ENCODE measurements at places on chromosomes 7 and 10.

DNA sequence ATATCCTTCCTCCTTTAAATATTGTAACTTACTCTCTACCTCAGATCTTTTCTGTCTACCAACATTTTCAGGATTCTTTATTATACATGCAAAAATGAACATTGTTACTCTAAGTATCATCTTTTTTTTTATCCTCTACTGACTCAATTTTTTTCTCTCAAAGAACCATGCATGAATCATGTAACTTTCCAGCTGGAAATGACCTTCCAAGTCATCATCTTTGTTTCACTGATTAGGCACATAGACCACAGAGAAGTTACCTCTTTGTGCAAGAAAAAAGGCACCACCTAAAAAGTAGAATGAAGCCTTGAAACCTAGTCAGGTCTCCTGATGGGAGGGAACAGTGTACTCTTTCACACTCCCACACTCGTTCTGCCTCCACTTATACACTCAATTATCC lies 234.9 kb downstream of the HGF start:
- peak; percentile 6 for DNase-seq

DNA sequence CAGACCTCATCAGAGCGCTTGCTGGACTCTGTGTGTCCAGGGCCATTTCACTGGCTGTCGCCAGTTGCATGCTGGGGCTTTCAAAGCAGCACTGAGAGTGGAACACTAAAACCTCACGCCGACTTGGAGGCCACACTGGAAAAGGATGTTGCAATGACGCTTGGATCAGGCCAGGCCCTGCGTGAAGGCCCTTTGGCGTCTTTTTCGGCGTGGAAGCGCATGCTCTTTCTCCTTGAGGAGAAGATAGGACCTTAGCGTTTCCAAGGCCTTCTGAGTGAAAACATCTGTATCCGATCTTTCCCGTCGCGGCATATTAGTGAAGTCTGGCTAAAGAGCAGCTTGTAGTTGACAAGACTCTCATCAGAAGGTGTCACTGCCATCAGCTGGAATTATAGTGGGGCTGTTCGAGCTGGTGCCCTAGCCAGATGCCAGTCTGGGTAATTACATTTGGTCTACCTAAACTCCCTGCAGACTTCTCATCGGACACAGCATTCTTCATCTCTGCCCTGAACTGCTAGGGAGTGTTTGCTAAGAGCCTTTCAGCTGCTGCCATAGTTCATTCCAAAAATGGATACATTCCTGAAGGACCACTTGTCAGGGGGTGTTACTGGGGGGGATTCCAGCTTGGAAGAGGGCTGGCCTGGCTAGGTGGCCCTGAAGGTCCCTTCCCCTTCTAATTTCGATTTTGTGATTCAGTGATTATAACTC lies 167.7 kb upstream of the TCF7L2 start:
- DNase-seq, result no peak

DNA sequence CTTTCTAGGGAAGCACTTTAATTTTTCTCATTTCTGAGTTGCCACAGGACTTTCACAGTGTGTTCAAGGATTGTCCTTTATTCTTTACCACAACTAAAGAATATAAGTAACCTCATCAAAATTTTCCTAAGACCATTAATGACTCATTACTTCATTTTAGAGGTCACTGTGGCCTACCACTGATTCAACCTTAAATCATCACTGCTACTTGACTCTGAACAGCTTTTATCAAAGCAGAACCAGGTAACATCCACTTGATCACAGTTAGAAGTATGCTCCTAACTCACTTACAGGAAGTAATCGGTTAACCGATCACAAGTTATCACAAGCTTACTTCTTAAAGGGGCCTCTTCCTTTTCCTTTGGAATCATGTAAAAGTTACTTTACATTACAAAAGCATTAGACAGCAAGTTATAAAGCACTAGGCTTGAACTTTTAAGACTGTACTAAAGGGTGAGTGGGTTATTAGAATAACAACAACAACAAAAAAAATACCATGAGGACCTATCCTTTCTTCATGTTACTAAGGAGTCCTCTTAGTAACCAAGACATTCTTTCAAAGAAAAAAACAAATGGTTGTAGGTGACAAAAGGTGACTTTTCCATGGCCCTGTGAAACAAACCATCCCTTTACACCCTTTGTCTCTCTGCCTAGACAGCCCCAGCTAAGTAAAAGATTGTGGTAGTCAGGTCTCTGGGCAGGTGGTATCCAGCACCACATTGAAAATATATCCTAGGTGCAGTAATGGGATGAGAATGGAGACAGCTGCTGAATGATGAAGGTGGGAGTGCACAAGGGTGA lies 40.0 kb upstream of the PDK4 start:
- DNase-seq, result no peak

DNA sequence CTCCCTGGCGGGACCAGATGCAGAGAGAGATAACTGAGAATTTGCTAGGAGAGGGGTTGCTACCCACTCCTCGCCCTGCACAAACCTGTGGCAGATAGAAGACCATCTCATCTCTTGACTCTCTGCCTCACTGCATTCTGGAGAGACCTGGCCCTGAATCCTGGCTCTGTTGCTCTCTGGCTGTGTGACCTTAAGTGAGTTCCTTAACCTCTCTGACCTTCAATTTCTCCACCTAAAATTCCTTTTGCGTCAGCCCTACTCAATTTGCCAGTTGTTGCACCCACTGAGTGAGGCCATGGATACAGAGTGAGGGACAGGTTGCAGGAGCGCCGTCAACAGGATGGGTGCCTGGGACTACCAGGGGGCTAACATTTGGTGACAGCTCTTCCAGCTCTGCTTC lies 5.2 kb downstream of the C10orf71 start:
- no peak for DNase-seq

DNA sequence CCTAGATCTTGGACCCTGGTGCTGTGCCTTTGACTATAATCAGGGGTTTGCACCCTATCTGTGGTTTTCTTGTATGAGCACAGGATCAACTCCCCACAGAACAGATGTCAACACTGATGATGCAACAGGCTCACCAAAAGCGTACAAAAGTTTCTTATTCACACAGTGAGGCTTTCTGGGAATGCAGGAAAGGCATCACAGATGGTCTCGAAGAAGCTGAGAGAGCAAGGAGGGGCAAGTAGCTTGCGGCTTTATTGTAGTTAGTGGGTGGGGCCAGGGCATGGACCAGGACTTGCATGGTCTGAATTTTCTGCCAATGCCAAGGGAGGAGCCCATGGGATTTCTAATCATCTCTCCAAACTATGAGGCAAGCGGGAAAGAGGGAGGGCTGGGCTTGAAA lies 46.2 kb downstream of the SEC61G start:
- no peak for DNase-seq

DNA sequence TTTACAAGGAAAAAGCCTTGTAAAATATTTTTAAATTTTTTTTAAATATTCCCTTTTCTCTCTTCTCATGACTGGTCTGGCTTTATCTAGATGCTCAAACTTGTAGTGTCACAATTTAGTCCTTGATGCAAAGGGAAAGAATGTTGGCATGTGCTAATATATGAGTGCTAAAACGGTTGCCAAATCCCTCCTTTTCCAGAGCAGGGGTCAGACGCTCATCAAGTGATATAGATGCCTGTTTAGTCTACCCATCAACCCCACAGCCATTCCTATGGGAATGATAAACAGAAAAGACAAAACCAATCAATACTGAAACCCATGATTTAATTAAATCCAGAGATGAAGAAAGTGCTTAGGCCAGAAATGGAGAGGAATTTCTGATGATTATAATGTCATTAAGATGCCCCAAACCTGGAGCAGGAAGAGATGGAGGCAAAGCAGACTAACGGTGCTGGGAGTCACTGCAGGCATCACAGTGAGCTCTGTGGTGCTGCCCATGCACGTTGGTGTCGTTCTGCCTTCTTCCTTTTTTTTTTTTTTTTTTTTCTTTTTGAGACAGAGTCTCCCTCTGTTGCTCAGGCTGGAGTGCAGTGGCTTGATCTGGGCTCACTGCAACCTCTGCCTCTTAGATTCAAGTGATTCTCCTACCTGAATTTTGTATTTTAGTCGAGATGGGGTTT lies 210.1 kb upstream of the STK17A start:
- DNase-seq, result no peak

- no peak for DNase-seq
Measured at GRCh38 chr7:38462819-38463218, 168.4 kb downstream of the AMPH start.

- DNase-seq, result no peak
Measured at GRCh38 chr7:70734411-70734810, 397.5 kb upstream of the GALNT17 start.

DNA sequence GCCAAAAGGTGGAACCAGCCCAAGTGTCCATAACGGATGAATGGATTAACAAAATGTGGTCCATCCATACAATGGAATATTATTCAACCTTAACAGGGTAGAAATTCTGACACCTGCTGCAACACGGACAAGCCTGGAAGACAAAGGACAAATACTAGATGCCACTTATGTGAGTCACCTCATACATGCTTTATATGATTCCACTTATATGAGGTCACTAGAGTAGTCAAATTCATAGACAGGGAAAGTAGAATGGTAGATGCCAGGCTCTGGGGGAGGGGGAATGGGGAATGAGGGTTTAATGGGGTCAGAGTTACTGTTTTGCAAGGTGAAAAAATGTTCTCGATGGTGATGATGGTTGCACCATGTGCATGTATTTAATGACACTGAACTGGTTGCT lies 34.0 kb upstream of the CYTH3 start:
- peak; percentile 93 for DNase-seq

GRCh38 chr7:147483634-147484292 lies 1106.8 kb upstream of the C7orf33 start:
- no peak for DNase-seq

- DNase-seq, result no peak
Measured at GRCh38 chr10:75283078-75283670, 47.4 kb upstream of the COMTD1 start.

GRCh38 chr7:123120286-123120685 lies 79.5 kb downstream of the SLC13A1 start:
- DNase-seq, result peak; percentile 80

- no peak for DNase-seq
Measured at GRCh38 chr7:41067576-41067975, 635.3 kb downstream of the INHBA start.

Data from NCI-H226 (cell line).